ENCODE measurements at places on chromosomes 3 and 15. TPM values are rescaled to one million over a fixed set of nuclear protein-coding genes. Genes with fewer than 3 reads are reported as not detected.

Gene C3orf18
- polyA plus RNA-seq = 21.6 TPM

Gene KNL1
- polyA plus RNA-seq = 0.35 TPM

Gene TPRG1
- polyA plus RNA-seq = 1.2 TPM

Gene PDE8A
- 17.6 TPM for polyA plus RNA-seq

Gene TMED3
- polyA plus RNA-seq = 65.3 TPM

All from urinary bladder (tissue), 4 donors.